Activated T-helper 9 cell treated with anti-CD3 and anti-CD28 coated beads, Interleukin-2, amount 50 U/mL, for 16 hours (primary cell): ENCODE measurements at places on chromosomes 7 and 10.
A peak's percentile ranks its signal among the peaks of the same experiment; 100 is the strongest.

DNA sequence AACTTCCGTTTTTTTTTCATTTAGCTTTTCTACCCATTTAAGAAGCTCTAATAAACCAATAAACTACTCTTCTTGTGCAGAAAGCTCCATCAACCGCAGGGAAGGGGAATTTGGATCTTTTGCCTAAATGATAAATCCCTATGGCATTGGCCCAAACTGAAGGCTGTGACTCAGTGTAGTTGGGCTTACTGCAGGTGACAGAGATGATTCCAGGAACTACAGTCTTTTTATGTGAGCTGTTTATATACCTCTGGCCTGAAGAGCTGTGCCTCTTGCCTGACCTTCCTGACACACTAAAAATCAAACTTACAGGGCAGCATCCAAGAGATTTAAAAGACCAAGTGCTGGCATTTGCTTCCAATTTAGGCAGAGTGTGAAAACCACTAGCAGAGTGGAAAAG, 25.2 kb downstream of the ABCB1 start:
- no peak for DNase-seq

DNA sequence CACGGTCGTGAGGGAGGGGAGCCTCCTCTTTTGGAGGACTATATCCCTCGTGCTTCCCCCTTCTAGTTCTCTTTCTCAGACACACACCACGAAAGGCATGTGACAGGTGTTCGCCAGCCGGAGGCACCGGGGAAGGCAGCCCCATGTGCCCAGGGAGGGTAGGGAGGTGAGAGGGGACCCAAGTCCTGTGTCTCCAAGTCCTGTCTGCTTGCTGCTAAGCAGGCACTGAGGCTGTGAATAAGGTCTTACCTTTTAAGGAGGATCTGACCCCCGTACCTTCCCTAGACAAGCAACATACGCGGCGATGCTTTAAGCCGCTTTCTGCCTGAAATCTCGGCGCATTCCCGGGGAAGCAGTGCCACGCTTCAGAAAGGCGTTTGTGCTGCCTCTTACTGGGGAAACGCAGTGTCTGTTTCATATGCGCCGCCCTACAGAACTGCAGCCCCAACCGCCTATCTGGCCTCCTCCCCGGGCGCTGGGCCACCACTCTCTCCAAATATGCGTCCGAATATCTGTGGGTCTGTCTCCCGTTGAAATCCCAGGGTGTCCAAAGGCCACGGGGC, 770 bp downstream of the PLXNA4 start:
- DNase-seq: no peak

DNA sequence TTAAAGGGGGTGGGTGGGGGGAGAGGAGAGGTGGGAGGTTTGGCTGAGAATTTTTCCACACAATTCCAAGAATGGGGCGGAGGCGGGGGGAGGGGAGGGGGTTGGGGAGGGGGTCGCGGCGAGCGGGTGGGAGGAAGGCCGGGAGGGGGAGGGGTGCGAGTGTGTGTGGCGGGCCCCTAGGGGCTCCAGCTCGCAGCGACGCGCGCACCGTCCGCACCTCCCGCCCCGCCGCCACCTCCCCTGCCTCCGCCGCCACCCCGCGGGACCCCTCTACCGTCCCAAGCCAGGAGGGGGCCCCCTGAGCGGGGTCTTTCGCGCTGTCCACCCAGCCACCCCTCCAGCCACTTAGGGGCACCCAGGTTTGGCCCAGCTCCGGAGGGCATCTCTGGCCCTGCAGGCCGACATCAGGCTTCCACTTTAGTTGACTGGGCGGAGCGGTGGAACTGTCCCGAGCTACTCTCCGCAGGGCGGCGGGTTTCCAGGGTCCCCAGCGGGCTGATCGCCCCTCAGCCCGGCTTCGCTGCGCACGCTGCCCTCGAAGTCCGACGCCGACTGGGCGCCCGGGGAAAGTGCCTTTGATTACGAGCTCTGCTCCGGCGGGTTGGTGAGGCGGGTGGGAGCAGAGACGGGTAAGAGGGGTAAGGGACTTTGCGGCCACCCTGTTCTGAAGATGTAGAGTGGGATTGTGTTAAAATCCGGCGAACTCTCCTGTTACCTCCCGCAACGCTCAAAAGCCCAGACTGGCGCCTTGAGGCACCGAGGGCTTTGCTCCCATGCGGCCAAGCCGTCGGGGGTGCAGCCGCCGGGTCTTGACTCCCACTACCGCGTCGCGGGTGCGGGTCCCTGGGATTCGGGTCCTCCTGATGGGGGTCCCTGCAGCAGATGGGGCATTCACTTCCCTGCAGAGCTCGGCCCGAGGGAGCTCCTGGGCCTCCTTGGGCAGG, 1.8 kb upstream of the VAX1 start:
- DNase-seq: no peak

GRCh38 chr7:77538281-77539212, 1.5 kb downstream of the PTPN12 start:
- no peak for DNase-seq

DNA sequence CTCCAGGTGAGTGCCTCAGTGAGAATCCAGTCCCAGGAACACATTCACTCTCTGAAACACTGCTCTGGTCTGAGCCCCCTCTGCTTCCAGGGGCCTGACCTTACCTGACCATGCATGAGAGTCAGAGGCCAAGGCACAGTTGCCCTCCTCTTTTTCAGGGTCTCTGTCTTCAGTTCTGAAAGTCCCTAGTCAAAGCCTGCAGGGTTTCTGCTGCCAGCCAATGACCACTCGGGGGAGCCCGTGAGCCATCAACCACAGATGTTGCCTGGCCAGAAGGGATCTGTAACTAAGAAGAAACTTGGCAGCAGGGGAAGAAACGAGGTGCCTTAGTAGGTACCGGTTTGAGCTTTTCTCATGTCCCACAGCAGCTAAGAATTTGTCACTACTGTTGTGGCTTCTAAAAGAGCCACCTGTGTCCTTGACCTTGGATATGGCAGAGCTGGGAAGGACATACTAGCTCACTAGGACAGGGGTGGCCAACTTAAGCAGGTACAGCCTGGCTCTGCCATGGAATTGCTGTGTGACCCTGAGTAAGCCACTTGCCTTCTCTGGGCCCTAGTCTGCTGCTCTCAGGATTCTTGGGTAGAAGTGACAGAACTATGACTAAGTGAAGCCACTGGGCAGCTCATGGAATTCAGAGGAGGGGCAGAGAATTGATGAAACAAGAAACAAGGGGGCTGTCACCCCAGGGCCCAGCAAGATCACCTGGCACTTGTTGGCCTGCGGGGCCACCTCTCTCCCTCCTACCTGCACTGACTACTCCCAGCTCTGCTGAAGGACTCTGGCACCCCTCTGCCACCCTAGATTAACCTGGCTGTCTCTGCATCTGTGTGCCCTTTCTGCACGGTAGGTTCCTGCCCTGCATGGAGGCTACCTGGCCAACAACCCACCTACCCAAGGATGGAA, 83.8 kb upstream of the GPR26 start:
- DNase-seq: peak; percentile 30

GRCh38 chr10:8055420-8056349, 1.2 kb downstream of the GATA3 start:
- no peak for DNase-seq

- DNase-seq: no peak
Measured at GRCh38 chr7:120995654-120996053, 7.1 kb downstream of the CPED1 start.

- DNase-seq: no peak
Measured at GRCh38 chr10:3660753-3661152, 124.3 kb downstream of the KLF6 start.

DNA sequence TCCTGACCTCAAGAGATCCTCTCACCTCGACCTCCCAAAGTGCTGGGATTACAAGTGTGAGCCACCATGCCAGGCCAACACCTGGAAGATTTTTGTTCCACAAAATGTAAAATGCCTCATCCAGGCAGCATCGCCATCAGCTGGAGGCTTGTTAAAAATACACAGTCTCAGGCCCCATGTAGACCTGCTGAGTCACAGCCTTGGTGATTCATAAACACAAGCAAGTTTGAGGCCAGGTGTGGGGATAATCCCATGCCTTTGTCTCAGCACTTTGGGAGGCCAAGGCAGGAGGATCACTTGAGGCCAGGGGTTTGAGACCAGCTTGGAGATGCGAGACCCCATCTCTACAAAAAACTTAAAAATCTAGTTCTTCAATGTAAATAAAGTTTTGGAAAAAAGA, 49.1 kb upstream of the FOXK1 start:
- no peak for DNase-seq

DNA sequence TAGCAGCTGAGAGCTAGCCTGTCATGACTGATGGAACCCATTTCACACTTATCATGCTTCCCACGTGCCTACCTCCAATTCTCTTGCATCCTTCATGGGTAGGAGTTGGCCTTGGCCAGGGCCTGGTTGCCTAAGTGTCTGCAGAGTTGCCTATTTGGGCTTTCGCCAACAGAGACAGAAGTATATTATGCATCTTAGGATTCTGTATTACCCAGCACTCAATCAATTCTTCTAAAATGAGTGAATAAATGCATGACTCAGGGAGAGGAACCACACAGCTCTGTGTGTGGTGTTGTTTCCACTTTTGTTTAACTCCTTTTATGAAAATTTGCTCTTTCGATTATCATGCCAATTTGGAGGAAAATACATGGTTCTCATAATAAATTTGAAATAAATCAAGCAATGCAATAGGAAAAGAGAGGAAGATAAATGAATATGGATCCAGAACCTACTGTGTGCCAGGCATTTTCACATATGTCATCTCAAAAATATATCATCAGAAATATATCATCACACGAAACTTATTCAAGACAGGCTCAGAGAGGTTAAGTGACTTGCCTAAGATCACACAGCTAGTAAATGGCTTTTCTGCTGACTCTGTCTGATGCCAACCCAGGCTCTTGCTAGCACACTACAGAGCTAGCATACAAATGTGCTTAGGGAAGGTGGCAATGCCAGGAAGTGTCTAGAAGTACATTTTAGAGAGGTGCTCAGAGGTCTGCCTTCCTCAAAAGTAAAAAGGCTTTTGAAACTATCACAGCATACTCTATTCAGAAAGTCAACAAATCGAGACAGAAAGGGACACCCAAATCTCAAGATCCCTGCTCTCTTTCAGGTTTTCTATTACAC, 9.5 kb upstream of the HABP2 start:
- DNase-seq: no peak

DNA sequence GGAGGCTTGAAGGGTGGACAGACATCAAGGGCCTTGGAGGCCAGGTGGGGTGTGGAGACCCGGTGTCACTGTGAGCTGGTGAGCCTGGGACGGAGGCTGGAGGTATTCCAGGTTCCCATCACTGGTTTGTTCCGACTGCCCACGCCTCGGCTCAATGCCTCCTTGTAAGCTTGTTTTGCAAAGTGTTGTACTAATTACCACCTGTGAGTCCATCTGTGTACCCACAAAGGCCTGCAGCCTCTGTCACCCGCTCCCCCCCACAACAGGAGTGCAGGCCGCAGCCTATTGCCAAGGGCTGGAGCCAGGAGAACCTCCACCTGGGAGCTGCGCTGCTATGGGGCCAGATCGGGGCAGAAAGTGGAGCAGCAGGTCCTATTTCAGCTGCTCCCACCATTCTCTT, 521.8 kb upstream of the DPP6 start:
- no peak for DNase-seq
